ENCODE measurements at places on chromosomes 4 and X.

DNA sequence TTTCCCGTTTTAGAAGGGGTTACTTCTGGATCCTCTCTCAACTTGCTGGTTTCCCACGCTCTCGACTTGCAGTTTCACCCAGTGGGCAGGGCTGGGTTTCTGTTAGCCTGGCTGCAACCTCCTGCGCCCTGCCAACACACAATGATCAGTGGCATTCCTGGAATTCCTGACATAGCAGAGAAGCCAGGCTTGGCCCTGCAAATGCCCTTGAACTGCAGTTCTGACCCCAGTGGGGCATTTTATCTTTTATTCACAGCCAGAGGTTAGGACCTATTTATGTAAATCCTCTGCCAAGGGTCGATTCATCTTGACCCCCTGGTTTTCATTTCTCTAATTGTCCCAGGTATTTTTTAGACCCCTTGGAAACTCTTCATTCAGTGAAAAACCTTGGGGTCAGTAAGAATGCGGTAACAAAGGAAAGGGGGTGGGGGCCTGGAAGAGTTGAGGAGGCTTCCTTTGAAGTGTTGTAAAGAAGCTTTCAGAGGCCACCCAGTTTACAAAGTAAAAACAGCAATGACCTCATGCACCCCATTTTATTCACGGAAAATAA is 217.6 kb downstream of the ZNF674 start:
- DNase-seq = no peak

- no peak for DNase-seq
Observed at GRCh38 chrX:84933956-84934556, 69.6 kb upstream of the APOOL start.

DNA sequence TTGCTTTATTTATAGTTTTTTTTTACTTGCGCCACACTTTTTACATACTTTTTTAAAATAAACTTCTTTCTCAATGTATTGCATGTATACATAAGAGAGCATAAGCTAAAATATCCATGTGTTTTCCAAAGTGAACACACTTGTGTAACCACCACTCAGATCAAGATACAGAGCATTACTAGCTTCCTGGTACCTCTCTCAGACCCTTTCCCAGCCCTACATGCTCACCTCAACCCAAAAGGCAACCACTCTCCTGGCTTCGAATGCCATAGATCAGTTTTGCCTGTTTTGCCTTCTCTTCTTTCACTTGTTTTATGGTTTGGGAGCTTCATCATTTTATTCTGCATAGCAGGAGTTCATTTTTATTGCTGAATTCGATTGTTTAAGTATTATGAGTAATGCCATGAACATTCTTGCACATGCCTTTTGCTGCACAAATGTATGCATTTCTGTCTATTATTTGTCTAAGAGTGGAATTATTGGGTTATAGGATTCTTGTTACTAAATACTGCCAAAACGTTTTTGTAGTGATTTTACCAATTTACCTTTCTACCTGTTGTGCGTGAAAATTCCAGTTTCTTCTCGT is 45.9 kb upstream of the NUDT6 start:
- DNase-seq = no peak

GRCh38 chr4:14008494-14008893 is 381.0 kb upstream of the BOD1L1 start:
- DNase-seq = peak; percentile 75

DNA sequence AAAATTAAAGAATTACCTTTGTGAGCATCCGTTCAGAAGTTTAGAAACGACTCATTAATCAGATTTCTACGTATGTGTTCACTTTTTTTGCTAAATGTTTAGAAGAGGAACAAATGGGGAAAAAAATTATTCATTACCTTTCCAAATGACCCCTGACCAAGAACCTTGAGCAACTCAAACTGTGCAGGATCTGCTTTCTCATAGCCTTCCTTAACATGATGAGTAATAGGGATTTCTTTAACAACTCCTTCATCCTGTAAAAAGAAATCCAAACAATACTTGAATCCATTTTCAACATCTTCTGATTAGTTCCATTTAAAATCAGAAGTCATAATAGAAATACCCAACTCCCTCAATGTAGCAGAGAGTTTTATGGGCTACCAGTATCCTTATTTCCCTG is 32.1 kb downstream of the RPS6KA6 start:
- DNase-seq = no peak

GRCh38 chr4:153713866-153714646 is 30.0 kb downstream of the TLR2 start:
- no peak for DNase-seq

GRCh38 chr4:110165382-110166286 is 32.8 kb downstream of the ELOVL6 start:
- peak; percentile 82 for DNase-seq

GRCh38 chr4:55032788-55033187 is 92.6 kb downstream of the KDR start:
- DNase-seq = no peak

- peak; percentile 78 for DNase-seq
Observed at GRCh38 chr4:98446499-98447375, 185.6 kb downstream of the RAP1GDS1 start.

DNA sequence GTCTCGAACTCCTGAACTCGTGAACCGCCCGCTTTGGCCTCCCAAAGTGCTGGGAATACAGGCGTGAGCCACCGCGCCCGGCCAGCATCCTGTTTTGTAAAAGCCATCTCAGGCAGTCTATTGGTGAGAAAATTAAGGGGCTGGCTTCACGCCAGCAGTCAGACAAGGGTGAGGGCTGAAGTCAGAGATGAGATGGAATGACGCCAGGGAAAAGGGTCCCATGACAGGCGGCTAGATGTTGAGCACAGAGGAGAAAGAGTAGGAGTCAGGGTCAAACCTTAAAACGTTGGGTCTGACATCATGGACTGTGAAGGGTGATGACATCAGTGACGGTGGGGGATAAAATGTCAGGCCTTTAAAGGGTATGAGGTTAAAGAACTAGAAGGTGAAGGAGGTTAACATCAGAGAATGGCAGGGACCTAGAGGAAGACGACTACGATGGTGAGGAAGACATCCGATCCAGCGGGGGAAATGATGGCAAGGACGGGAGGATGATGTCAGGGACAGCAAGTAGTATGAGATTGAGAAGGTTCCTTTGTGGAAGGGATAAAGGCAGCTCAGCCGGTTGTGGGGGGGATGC is 504 bp upstream of the RBM3 start:
- DNase-seq = no peak

- peak; percentile 5 for DNase-seq
Observed at GRCh38 chr4:140556372-140557085, 12.2 kb downstream of the UCP1 start.

- DNase-seq = no peak
Observed at GRCh38 chrX:148290931-148291330, 209.5 kb upstream of the AFF2 start.

- no peak for DNase-seq
Observed at GRCh38 chrX:72305286-72306084, at the start of gene CITED1. Gene CITED1, minus strand, starts transcription at chrX:72305914. Its CDS starts 3,045 bp downstream, at chrX:72302869.

DNA sequence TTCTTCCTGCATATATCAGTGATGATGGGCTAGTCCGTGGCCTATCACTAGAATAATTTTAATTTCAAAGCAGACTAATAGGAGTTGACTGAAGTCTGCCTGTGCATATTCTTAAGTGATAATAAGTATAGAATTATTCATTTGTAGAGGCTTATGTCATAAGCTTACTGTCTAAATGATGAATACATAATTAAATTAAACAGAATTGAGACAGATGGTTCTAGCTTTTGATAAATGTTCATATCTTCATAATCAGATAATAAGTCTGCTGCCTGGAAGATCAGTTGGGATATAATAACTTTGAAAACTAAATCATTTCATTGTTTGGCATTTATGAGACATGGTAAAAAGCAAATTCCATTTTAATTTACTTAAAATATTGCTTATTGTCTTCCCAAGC is 1175.6 kb downstream of the TECRL start:
- no peak for DNase-seq

GRCh38 chr4:86834901-86835300 is 14.3 kb downstream of the SLC10A6 start:
- no peak for DNase-seq

Data from common myeloid progenitor, CD34-positive (primary cell).